Right atrium auricular region (tissue), 2 donors: ENCODE measurements at places on chromosomes 12 and 14. TPM values are rescaled to one million over a fixed set of nuclear protein-coding genes. Genes with fewer than 3 reads are reported as not detected.

DACT1 gene
- 3.5 TPM for total RNA-seq

FOXN4 gene
- not detected for total RNA-seq

MYO1A gene
- not detected for total RNA-seq

TAS2R46 gene
- 0.67 TPM for total RNA-seq

SPTLC2 gene
- total RNA-seq, result 14.0 TPM

HOMEZ gene
- 8.5 TPM for total RNA-seq

ANKRD33 gene
- not detected for total RNA-seq

LMNTD1 gene
- total RNA-seq, result not detected

DNA sequence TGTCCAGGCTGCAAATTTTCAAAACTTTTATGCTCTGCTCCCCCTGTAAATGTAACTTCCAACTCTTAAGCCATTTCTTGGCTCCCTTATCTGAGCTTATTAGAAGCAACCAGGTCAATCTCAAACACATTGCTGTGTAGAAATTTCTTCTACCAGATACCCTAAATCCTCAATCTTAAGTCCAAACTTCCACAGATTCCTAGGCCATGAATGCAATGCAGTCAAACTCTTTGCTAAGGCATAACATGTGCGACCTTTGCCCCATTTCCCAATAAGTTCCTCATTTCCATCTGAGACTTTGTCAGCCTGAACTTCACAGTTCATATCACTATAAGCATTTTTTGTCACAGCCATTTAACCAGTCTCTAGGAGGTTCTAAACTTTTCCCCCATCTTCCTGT is 64.5 kb downstream of the TMTC3 start:
- no peak for DNase-seq

DNA sequence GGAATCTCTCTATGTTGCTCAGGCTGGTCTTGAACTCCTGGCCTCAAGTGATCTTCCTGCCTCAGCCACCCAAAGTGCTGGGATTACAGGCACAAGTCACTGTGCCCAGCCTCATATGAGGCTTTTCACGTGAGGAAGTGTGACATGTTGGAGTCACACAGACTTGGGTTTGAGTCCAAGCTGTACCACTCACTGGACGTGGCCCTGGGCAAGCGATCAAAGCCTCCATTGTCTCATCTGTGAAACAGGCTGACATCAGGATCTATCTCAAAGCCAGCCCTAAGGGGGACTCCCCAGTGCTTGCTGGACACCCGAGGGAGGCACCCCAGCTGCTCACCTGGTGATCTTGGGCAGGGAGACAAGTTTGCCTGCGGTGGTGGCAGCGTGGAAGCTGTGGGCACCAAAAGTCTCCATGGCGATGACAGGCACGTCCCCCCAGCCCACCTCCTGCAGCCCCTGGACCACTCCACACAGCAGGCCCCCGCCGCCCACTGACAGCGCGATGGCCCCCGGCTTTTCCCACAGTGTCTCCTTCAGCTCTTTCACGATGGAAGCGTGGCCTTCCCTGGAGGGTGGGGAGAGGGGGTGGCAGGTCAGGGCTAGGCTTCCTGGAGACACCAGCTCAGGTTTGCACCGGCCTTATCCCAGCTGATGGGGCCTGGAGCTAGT is 6.7 kb downstream of the SDS start:
- no peak for DNase-seq

DNA sequence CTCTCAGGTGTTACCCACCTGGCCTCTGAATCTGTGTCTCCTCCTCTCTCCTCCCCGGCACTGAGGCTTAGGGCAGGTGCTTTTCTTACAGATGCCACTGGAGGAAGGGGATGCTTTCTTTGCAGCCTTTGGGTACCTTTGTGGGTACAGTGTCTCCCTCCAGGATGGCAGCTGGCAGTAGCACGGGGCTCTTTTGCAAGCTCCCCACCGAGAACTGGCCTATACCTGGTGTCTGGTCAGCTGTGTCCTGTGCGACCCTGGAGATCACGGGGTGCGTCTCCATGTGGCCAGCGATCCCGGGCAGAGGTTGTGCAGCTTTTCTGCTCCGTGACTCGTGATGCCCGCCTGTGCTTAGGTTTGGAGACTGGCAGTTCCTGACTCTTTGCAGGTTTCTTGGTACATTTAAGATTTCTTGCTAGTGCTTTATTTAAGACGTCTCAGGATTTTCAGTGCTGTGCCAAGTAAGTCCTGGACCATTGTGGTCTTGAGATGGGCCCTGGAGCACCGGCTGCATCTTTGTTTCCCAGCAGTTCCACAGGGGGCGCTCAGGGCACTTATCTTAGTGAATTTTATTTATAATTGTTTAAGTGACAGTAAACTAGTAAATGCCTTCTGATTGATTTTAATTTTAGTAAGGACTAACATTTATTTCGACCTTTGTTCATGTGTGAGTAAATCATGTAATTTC is 68.9 kb downstream of the DDX51 start:
- no peak for DNase-seq

GRCh38 chr12:7645395-7646177 is 20.1 kb downstream of the APOBEC1 start:
- DNase-seq, result no peak

- DNase-seq, result no peak
Measured at GRCh38 chr12:87338681-87339080, 690.5 kb downstream of the C12orf50 start.

GRCh38 chr12:2287589-2287988 is 234.8 kb downstream of the CACNA1C start:
- no peak for DNase-seq

DNA sequence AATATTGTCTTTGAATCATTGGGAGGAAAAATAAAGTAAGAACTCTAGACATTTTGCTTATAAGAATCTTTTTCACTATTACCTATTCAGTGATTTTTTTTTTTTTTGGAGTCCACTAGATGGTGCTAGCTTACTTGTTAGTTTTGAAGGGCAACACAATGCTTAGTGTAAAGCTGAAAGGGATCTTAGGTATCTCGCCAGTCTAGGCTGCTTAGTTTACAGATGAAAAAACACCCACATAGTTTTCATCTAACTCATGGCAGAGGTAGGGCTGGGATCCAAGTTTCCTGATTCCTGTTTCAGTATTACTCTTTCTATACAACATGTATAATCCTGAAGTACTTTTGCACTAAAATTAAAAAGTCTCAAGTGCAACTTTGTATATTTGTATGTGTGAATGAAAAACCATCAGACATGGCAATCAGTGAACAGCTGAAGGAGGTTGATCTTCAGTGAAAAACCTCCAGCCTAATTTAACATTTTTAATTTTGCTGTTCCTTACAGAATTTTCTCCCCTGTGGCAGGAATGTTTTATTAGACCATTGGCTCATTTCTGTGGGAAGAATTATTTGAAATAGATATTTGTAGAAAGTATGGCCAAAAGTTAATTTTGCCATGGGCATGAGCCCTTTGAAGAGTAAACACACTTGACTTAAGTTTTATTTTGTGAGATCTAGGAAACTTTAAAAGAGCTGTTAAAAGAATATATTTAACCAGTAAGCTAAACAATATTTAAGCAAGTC is 40.7 kb downstream of the LRRIQ1 start:
- DNase-seq, result no peak

GRCh38 chr12:122076743-122077495 is 1.6 kb upstream of the MLXIP start:
- no peak for DNase-seq

GRCh38 chr14:94921882-94922585 is 152.1 kb upstream of the GSC start:
- no peak for DNase-seq
